HepG2 (cell line): ENCODE measurements at places on chromosomes 3 and 15. TPM values are rescaled to one million over a fixed set of nuclear protein-coding genes. Genes with fewer than 3 reads are reported as not detected.

Gene CD200
- total RNA-seq: not detected in 2 replicates

GRCh38 chr3:117814975-117815374, 1105.4 kb downstream of the TUSC7 start:
- no peak for DNase-seq

DNA sequence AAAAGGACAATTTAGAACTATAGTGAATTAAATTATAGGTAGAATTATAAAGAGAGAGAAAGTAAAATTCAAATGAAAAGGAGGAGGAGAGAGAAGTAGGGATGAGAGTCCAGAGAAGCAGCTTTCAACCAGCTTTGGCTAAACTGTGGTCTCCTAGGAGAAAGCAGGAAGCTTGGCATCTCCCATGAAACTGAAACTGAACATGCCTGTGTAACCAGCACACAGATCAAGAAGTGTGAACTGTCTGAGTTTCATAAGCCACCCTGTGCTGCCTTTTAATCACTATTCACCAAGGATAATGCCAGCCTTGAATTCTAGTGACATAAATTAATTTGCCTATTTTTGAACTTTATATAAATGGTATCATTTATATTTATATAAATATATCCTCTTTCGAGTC, 128.5 kb downstream of the MYRIP start:
- DNase-seq: no peak

Gene SKOR1
- total RNA-seq: 0.09 and 0.10 TPM in 2 replicates

Gene NTRK3
- total RNA-seq: not detected in 2 replicates

DNA sequence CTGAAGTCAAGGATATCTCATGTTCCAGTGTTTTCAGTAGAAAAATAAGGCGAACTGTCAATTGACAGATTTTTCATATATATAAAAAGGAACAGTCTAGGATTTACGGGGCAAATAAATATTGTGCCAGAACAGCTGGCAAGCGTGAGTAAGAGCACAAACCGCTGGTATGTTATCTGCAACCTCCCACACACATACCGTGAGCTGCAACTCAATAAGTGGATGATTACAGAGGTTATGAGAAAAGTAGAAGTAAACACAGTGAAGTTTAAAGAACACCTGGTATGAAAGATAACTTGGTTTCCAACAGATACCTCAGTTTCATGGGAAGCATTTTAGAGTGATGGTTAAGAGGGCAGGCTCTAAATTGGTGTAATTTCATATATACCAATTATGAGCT, 733.4 kb downstream of the TUSC7 start:
- DNase-seq: no peak

Gene OR5H15
- total RNA-seq: not detected in 2 replicates

DNA sequence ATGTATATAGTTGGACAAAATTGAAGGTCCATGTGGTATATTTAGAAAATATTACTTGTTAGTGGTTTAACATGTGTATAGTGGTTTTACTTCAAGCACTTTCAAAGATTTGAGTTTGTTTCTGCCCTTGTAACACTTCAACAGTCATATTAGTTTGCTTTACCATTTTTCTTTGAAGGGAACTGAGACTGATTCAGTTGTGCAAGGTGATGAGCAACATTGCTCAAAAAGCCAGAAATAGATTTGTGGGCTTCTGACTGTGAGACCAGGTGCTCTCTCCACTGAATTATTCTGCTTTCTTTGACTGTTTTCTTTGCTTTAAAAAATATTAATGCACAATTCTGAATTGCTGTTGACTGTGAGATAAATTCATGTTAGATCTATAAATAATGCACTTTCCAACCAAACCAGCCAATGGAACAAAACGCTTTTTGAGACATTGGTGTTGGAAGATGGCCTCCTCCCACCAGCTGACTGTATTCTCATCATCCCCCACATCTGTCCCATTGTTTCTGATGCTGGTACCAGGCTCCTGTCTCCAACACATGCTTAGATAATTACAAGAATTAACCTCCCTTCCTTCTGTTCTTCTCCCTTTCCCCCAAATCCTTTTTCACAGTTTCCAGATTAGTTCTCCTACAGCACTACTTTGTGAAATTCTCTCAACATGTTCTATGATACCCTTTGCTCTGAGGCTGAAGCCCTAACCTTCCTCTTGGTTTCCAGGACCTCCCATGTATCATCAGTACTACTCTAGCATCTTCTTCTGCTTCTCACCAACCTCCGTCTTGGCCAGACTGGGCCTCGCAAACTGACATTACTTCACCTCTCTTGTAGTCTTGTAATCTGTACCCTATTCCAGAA, 27.9 kb downstream of the PLCL2 start:
- no peak for DNase-seq

GRCh38 chr3:21345382-21345976, 405.5 kb downstream of the ZNF385D start:
- DNase-seq: no peak
